ENCODE measurements at places on chromosomes 11 and 22.

GRCh38 chr11:66557733-66558326 lies 10.6 kb downstream of the CTSF start:
- no peak for DNase-seq

GRCh38 chr22:48004936-48005335 lies 1242.5 kb downstream of the TBC1D22A start:
- DNase-seq: no peak

- DNase-seq: no peak
These were observed 166.6 kb downstream of the MIAT start for GRCh38 chr22:26823966-26824365.

- DNase-seq: no peak
These were observed 40.0 kb upstream of the TCF20 start for GRCh38 chr22:42310291-42311015.

- DNase-seq: no peak
These were observed 22.9 kb upstream of the A4GALT start for GRCh38 chr22:42743501-42743991.

GRCh38 chr11:59814021-59814420 lies 3.4 kb upstream of the MRPL16 start:
- DNase-seq: no peak

- no peak for DNase-seq
These were observed 1230.2 kb downstream of the JRKL start for GRCh38 chr11:97620007-97620406.

DNA sequence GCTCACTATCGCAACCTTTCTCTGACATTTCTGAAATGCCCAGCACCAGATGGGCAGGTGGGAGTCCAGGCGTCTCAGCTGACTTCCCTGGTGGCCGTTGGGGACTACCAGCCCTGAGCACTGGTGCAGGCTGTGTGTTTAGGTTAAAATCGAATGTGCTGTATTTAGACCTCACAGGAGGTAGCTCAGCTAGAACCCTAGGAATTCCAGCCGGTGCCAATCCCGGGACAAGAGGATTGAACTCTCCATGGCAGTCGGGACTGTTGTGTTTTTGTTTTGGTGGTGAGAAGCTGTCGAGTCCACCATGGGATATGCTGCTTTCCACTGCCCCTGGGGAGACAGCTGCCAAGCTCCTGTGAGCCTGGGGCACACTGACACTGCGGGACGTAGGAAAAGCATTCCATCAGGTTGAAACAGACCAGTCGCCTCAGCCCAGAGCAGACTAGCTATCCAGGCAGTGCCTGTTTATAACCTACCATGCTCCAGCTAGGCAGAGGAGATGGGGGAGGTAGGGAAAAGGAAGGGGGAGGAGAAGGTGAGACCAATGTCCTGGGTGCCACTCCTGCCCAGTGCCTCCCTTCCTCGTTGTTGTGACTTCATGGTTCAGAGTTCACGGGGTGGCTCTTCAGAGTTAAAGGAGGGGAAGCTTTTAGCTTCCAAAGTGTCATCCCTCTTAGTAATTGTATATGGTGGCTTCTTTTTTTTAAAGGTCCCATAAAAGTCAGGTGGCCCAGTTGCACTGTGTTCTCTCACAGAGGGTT lies 53.0 kb downstream of the MICAL2 start:
- no peak for DNase-seq

DNA sequence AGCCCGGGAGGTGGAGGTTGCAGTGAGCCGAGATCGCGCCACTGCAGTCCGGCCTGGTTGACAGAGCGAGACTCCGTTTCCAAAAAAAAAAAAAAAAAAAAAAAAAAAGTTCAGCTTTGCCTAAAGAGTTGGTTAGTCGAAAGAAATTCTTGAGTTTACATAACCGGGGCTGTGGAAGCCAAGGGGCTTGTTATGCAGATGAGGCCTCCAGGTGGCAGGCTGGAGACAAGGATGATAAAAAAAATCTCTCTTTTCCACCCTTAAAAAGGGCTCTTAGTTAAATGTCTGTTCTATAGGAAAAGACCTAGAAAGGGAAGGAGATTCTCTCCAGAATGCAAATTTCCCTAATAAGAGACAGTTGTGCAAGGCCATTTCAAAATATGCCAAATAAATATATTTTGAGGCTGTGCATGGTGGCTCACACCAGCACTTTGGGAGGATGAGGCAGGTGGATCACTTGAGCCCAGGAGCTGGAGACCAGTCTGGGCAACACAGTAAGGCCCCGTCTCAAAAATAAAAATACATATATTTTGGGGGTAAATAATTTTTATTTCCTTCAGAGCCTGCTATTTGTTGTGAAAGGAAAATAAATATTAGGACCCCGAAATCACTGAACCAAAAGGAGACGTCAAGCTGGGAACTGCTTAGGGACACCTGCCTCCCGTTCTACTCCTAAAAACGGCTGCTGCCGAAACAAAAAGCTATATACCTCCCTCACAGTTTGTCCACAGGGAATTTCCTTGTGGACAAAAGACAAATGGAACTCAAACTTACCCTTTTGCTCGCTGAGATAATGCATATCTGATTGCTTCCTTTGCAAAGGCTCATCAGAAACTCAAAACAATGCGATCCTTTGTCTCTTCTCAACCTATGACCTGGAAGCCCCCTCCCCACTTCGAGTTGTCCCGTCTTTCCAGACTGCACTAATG lies 2.4 kb upstream of the IFITM2 start:
- DNase-seq: peak; percentile 58

DNA sequence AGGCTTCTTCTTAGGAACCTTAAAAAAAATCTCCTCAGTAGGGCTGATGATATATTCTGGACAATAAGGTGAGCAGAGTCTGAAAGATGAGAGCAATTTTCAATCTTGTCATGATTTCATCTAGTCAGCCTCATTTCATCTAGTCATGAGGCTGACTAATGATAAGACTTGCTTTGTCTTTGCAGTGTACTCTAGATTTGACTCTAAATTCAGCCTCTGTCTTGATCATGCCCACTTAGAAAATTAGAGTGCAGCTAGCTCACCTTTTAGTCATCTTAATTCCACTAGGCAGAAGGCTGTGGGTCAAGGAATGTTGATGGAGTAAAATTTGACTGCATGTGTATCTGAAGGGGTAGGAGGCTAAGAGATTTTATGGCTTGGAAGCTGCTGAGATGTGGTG lies 5.5 kb downstream of the EHF start:
- no peak for DNase-seq
